ENCODE measurements at places on chromosomes 6 and 20. TPM values are rescaled to one million over a fixed set of nuclear protein-coding genes. Genes with fewer than 3 reads are reported as not detected.

The OXT gene
- polyA plus RNA-seq, result not detected

GRCh38 chr6:7993952-7994351 is 70.2 kb downstream of the BLOC1S5 start:
- H3K36me3 ChIP-seq, result no peaks in the 10 kb centered on the region
- peaks cover 10% of the 10 kb centered on the region for H3K4me1 ChIP-seq
- H3K4me3 ChIP-seq, result no peak overlapping the region
- H3K27ac ChIP-seq, result no peak overlapping the region
- no peaks in the 10 kb centered on the region for H3K27me3 ChIP-seq
- DNase-seq, result no peak

GRCh38 chr6:38640216-38640909 is 634 bp upstream of the BTBD9 start:
- H3K27ac ChIP-seq, result peak overlapping the region; percentile 73
- no peaks in the 10 kb centered on the region for H3K27me3 ChIP-seq
- no peaks in the 10 kb centered on the region for H3K36me3 ChIP-seq
- DNase-seq, result no peak
- H3K4me3 ChIP-seq, result peak overlapping the region; percentile 82

DNA sequence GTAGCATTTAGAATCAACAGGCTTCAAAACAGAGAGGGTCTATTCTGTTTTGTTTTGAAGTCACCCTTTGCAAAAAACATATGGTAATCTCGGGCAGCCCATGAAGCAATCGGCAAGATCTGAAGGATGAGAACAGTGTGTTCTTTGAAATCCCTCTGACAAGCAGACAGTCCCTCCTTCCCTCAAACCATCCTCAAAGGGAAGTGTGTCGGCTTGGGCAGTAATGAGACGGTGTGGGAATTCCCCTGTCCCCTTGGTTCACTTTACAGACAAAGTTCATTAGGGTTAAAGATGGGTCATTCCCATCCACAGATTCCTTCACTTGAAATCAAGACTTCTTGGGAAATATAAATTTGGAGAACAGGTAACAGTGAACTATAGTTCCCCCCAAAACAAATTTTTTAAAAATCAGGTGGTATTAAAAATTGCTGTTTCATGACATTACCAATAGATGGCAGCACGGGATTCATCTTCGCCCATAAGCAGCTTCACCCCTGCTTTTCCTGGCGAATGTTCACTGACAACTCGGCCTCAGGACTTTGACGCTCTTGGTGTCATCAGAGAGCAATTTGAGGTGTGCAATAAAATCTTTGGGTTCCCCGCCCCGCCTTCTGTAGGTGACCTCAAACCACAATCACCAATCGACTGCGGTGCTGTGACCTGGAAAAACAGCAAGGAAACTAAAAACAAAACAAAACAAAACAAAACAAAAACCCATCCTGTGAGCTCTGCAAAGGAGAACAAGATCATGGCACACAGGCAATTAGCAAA is 159.3 kb upstream of the TNFAIP3 start:
- no peaks in the 10 kb centered on the region for H3K27me3 ChIP-seq
- no peaks in the 10 kb centered on the region for H3K4me1 ChIP-seq
- no peaks in the 10 kb centered on the region for H3K36me3 ChIP-seq

- no peak overlapping the region for H3K4me3 ChIP-seq
- H3K27me3 ChIP-seq, result no peaks in the 10 kb centered on the region
- no peaks in the 10 kb centered on the region for H3K36me3 ChIP-seq
- H3K27ac ChIP-seq, result no peak overlapping the region
- no peaks in the 10 kb centered on the region for H3K4me1 ChIP-seq
Measured at GRCh38 chr20:43248341-43248740, 58.6 kb upstream of the PTPRT start.

DNA sequence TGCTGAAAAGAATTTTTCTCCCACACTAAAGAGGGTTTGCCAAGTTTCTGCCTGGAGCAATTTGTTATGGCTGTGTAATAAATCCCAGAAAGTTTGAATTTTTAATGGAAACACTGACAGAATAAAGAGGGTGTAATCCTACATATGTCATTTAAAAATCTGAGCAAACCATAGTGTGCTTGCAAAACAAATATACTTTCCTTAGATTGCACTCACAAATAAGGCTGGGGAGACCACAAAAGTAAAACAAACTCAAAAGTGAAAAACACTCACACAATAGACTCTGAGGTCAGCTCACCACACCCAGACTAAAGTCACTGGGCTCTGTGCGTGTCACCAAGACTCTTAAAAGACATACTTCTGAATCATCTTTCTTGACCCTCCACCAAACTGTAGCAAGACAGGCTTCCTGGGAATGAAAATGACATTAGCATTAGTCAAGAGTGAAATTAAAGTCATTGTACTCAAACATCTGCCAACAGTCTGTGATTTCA is 4.8 kb upstream of the ATXN1 start:
- peaks cover 24% of the 10 kb centered on the region for H3K4me1 ChIP-seq

DNA sequence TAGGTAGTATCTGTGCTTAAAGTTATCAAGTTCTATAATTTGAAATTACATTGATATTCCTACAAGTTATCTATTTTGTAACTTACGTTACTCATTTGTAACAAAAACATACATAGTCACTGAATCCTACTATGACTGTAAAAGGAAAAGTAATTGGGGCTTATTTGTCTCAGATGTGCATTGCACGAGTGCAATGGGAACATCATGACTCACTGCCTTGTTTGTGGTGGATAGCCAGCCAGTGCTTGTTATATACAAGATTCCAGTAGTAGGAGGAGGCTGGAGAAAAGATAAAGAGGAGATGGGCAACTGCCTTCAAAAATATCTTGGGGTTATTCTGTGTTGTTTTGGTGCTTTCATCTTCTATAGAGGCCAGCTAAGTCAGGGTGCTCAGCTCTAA is 164.1 kb downstream of the RNF144B start:
- no peaks in the 10 kb centered on the region for H3K36me3 ChIP-seq
- no peak overlapping the region for H3K27ac ChIP-seq
- DNase-seq, result peak; percentile 72
- no peak overlapping the region for H3K4me3 ChIP-seq
- no peaks in the 10 kb centered on the region for H3K4me1 ChIP-seq

DNA sequence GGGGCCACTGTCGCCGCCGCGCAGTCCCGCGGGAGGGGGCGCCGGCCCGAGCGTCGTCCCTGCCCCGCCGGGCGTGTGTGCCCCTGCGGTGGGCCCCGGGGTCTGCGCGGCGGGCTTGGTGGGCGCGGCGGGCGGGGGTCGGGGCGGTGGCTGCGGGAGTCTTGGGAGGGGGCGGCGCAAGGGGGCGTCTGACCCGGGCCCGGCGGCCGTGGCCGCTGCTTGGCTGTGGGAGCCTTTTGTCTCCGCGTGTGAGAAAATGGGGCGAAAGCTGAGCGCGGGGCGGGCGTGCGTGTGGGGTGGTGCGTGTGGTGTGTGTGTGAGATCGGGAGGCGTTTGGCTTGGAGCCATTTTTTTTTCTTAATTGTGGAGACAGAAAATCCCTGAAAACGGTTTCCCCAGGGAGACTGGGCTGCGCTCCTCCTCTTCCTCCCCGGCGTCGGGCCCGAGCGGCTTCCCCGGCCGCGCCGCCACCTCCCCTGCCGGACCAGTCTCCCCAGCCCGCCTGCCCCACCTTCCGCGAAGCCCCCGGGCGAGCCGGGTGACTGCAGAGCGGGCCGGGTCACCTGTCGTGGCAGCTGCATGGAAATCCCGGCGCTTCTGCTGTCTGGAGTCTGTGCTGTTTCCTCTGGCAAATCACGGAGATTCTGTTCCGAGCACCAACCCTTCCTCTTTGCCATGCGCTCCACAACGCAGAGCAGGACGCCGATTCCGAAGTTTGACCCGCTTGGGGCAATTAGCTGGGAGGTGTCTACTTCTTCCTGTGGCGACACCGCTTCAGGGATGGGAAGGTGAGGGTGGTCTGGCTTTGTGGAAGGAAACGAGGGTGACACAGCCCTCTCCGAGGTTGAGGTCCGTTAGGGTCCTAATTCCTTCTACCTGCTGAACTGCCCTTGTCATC is 64.4 kb downstream of the GTF2H5 start:
- peaks cover 3% of the 10 kb centered on the region for H3K4me1 ChIP-seq
- H3K4me3 ChIP-seq, result peak overlapping the region; percentile 81
- H3K36me3 ChIP-seq, result no peaks in the 10 kb centered on the region
- H3K27me3 ChIP-seq, result no peaks in the 10 kb centered on the region
- peak; percentile 63 for DNase-seq
- H3K27ac ChIP-seq, result peak overlapping the region; percentile 64

DNA sequence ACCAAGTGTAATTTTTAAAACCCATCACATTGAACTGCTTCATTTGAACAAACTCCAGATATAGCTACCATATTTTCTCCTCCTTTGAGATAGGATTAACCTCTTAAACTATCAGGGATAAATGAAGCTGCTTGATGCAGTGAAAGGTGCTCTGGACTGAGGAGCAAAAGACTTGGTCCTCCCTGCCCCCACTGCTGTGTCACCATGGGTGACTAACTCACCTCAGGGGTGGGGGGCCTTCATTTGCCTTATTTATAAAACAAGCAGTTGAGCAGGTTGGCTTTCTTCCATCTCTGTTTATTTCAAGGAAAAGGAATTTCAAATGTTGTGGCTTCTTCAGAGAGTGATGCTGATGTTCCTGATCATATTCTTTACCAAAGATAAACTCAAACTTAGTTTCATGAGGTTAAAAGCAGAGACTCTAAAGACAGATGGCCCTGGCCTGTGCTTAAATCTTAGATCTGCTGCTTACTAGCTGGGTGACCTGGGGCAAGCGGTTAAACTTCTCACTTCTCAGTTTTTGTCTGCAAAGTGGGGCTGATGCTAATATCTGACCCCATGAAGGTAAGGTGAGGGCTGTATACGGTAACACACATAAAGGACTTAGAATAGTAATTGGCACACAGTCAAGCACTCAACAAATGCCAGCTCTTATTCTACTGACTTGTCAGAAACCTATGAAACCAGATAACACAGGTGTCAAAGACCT is 50.5 kb downstream of the FHL5 start:
- H3K4me3 ChIP-seq, result no peak overlapping the region
- H3K4me1 ChIP-seq, result no peaks in the 10 kb centered on the region
- DNase-seq, result no peak
- H3K27ac ChIP-seq, result no peak overlapping the region
- no peaks in the 10 kb centered on the region for H3K27me3 ChIP-seq

Data from IMR-90 (cell line).